Esophagus mucosa (tissue), 1 donor: ENCODE measurements at places on chromosomes 12 and 14. TPM values are rescaled to one million over a fixed set of nuclear protein-coding genes. Genes with fewer than 3 reads are reported as not detected.

- no peak for ATAC-seq
These were observed 11.5 kb downstream of the PLEK2 start for GRCh38 chr14:67400434-67400833.

GRCh38 chr12:131012279-131013069 is 58.8 kb downstream of the ADGRD1 start:
- ATAC-seq: no peak

GRCh38 chr12:21505888-21506287 is 4.3 kb downstream of the GOLT1B start:
- ATAC-seq: no peak

GRCh38 chr14:55138091-55138490 is 9.0 kb downstream of the LGALS3 start:
- peak; percentile 26 for ATAC-seq

DNA sequence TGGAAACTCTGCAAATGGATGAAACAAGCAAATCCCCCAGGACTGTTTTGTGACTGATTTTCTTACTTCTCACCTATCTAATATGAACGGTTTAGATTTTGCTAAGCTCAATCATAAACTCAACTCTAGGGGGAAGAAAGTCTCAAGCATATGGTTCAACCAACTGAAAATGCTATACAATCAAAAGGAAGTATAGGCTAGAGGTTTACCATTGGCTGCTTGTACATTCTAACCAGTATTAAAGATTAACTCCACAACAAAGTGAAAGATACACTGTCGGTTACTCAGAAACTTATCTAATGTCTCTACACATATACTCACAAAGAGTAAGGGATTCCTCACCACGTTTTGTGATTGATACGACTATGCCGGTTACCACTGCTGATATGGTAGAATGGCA is 281.8 kb upstream of the SOX5 start:
- ATAC-seq: no peak

DNA sequence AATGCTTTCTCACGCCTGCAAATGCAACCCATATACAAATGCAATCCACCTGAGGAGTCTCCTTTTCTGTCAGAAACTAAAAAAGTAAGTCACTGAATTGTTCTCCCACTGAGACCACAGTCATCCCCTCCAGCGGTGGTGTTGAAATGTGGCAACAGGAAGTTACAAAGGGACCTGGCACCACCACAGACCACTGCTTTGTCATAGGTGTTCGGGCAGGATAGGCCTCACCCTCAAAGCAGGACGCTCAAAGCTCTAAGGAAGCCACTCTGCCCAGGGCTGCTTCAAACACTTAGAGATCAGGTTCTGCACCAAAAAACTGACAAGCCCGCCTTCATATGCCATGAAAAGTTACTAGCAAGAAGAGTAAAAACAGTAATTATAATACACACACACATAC is 11.3 kb downstream of the PHLDA1 start:
- peak; percentile 70 for ATAC-seq

- peak; percentile 67 for ATAC-seq
These were observed 120.1 kb upstream of the MAX start for GRCh38 chr14:65222440-65222858.

- peak; percentile 96 for ATAC-seq
These were observed 98.1 kb downstream of the KLRB1 start for GRCh38 chr12:9509464-9510161.

DNA sequence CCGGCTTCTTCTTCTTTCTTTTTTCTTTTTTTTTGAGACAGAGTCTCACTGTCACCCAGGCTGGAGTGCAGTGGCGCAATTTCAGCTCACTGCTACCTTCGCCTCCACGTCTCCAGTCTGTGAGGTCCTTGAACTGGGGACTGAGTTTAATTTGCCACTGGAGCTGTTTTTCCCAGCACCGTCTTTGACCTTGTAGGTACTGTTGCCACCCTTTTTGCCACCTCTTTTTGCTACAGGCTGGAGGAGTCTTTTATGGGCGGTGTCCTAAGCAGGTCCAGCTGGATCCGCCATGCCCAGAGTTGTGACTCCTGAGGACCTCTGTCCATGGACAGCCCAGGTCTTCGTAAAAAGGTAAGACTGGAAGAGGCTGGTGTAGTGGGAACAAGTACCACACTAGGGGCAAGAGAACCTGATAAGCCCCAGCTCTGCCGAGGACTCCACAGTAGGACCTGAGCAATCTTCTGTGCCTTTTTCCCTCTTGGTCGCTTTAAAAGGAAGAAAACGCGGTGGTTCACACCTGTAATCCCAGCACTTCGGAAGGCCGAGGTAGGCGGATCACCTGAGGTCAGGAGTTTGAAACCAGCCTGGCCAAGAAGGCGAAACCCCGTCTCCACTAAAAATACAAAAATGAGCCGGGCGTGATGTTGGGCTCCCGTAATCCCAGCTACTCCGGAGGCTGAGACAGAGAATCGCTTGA is 946 bp downstream of the RNU4-2 start:
- peak; percentile 24 for ATAC-seq

GRCh38 chr12:114904254-114905003 is 220.5 kb upstream of the TBX3 start:
- ATAC-seq: peak; percentile 13

DNA sequence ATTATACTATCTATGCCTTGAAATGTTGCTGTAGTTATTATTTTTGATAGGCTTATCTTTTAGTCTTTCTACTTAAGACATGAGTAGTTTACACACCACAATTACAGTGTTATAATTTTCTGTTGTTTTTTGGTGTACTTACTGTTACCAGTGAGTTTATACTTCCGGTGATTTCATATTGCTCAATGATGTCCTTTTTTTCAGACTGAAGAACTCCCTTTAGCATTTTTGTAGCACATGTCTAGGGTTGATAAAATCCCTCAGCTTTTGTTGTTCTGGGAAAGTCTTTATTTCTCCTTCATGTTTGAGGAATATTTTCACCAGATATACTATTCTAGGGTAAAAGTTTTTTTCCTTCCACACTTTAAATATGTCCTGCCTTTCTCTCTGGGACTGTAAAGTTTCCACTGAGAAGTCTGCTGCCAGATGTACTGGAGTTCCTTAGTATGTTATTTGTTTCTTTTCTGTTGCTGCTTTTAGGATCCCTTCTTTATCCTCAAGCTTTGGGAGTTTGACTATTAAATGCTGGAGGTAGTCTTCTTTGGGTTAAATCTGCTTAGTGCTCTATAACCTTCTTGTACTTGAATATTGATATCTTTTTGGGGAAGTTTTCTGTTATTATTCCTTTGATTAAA is 41.5 kb upstream of the FERMT2 start:
- no peak for ATAC-seq

DNA sequence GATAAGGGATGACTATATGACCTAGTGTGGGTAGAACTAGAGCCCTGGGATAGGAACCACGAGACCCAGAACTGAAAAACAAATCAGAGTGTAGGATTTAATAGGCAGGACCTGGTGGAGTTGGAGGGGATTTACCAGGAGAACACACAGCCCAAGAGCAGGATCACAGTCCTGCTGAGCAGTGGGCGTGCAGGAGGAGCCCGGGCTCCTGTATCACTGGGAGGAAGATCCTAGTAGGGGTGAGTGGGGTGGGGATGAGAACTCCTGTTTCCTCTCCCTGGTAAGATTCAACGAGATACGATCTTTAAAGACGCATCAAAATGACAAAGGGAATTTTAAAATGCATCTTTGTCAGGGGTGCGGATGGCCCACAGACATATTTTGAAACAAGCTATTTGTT is 220.1 kb downstream of the GALC start:
- no peak for ATAC-seq

GRCh38 chr12:46763230-46763629 is 62.6 kb downstream of the SLC38A4 start:
- no peak for ATAC-seq

KCNC2 gene
- not detected for total RNA-seq

FAM186B gene
- 0.36 TPM for total RNA-seq

TAS2R20 gene
- total RNA-seq: 0.96 TPM

ABCC9 gene
- 3.0 TPM for total RNA-seq

TCL1B gene
- not detected for total RNA-seq

LUM gene
- total RNA-seq: 8.4 TPM

TC2N gene
- total RNA-seq: 52.5 TPM

SLC25A47 gene
- not detected for total RNA-seq
